ENCODE measurements at places on chromosomes 2 and 18.

DNA sequence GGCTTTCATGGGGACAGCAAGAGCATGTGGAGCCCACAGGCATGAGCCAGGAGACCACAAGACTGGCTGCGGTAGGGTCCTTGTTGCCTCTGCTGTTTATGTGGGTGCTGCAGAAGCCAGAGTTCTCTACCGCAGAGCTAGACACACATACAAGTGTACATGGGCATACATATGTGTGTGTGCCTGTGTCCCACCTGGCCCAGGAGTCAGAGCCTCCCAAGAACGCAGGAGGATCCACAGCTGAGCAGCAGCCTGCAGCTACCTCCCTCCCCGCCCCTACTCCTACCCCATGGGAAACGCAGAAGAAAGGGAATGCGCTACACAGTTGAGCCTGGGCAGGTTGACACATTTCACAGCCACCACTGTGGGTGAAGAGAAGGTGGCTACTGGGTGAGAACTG, 438.1 kb upstream of the SMIM21 start:
- no peak for DNase-seq

DNA sequence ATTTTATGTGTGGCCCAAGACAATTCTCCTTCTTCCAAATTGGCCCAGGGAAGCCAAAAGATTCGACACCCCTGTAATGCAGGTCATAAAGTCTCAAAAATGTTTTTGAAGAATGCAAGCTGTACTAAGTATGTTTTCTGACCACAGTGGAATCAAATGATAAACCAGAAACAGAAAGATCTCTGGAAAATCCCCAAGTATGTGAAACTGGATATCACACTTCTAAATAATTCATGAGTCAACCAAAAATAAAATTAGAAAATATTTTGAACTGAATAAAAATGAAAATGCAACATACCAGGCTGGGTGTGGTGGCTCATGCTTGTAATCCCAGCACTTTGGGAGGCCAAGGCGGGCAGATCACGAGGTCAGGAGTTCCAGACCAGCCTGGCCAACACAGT, 34.1 kb upstream of the UBE2F start:
- no peak for DNase-seq

DNA sequence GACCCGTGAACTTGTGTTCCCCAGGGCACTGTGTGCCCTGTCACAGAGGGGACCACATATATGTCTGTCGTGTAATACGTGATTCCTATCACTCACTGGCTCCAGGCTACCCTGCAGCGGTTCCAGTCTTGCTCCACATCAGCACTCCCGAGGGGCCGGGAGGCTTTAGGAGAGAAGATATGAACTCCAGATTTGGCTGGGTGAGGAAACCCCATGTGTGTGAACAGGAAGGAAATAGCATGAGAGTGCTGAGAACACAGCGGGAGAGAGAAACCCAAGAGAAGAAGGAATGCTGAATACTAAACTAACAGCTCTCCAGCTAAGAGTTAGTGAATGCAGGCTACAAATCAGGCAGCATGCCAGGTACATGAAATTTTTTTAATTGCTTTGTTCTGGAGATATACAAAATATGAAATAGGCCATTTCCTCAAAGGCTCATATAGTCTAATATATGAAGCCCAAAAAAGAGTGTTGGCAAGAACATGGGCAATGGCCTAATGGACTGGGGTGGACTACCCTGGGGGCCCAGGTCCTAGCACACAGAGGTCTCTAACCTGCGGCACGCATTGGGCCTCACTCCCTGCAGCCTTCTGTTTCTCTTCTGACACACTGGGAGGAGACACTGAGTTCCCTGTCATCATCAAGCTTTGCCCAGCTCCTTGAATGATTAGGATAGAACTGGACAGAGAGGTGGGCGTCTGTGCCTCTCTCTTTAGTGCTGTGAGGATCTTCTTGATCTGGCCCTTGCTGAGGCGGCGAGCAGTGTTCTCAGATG, 372.8 kb upstream of the RAB6C start:
- DNase-seq: no peak

GRCh38 chr2:109271920-109272319, 142.9 kb downstream of the SH3RF3 start:
- DNase-seq: no peak

DNA sequence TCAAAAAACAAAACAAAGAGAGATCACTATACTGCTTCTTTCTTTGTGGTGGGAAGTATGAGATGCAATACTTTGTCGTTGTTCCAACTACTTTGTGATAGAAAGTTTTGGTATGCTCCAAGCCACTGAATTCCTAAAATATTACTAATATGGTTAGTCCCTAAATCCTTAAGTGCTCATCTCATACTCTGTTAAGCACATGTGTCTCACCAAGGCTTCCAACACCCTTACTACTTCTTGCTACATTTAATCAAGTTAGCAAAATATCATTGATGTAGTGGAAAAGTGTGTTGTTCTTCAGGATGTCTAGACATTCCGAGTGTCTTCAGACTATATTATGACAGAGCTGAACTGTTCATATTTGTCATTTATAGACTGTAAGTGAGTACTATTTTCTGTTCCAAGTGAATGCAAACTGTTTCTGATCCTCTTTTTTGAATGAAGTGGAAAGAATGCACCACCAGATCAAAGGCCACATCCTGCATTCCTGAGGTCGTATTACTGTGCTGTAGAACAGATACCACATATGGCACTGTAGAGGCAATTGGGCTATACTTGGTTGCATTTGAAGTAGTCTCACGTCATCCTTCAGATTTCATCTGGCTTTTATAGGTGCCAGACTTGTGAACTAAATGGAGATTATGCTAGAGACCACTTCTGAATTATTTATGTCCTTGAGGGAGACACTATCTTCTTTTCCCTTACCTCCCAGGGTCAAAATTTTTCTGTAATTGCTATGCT, 298.4 kb upstream of the ZNF521 start:
- no peak for DNase-seq

DNA sequence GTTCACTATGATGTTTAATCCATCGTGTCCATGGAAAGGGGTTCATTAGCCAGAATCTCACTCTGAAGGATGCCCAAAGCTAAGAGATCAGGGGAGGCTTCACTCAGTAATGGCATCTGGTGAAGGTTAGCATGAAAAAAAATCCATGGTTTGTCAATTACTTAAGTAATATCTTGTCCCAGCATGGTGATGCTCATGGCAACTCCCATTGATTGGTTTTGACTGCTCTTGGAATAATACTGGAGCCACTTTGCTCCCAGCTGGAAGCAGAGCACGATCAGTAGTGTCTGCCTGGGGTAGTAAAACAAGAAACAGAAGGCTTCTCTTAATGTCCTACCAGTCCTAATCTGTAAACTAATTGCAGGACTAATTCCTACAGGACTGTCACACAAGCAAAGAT, 799.4 kb downstream of the CNTNAP5 start:
- no peak for DNase-seq

DNA sequence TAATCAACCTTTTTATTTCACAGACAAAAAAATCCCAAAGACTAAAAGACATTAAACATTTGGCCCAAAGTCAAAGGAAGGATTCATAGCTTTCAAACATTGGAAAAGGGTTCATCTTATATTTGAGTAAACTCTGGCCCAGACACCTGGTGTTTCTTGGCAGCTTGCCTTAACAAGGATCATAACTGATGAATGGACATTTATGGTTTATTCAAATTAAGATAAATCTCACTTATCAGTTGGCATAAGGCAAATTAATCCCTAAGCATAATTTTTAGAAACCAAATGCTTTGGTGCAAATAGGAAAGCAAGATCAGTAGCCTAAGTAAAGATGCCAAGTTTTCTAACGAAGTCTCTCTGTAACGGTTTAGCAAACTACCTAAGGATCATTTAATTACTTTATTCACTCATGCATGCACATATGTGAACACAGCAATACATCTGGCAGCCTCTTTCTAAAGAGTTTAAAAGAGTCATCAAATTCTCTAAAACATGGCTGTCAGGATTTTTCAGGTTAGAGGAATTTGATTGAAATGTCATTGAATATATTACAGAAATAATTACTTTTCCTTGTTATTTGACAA, 323.4 kb upstream of the RBMS1 start:
- no peak for DNase-seq

GRCh38 chr2:162267996-162268395, 24.8 kb upstream of the FAP start:
- no peak for DNase-seq

- DNase-seq: no peak
Measured at GRCh38 chr18:44852818-44853217, 172.1 kb downstream of the SETBP1 start.

GRCh38 chr2:69575926-69576325, 67.6 kb downstream of the AAK1 start:
- no peak for DNase-seq

GRCh38 chr2:70380621-70381020, 78.8 kb upstream of the FAM136A start:
- DNase-seq: no peak

GRCh38 chr2:224046752-224047151, 7.7 kb upstream of the SERPINE2 start:
- no peak for DNase-seq

DNA sequence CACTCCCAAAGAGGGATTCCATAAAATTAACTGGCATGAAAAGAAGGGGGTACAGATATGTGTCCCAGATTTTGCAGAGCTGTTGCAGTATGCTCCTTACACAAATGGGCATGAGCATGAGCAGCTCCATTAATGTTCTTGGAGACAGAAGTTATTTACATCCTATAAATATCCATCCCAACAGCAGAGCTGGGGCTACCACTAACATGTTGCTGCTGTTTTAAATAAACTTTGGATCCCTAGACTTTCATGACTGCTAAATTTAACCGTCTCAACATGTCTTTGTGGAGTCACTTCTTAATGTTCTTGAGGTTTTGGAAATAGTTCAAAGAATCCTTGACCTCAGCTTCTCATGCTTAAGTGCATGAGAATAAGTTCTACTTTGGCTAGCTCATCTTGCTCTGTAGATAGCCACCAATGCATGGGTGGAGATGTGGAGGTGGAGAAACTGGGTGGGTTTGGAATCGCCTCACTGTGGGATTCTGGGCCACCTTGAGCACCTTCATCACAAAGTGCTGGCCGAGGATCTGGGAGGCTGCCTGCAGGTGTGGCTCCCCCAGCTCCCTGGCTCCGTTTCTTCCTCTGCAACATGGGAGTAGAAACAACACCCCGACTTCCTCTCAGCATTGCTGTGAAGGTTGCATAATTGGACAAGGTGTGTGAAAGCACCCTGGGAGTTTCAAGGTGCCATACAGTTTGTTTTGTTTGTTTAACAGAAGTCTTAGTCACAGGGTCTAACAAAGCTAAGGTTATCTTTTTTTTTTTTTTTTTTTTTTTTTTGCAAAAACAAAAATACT, 307.2 kb downstream of the MYCN start:
- no peak for DNase-seq

DNA sequence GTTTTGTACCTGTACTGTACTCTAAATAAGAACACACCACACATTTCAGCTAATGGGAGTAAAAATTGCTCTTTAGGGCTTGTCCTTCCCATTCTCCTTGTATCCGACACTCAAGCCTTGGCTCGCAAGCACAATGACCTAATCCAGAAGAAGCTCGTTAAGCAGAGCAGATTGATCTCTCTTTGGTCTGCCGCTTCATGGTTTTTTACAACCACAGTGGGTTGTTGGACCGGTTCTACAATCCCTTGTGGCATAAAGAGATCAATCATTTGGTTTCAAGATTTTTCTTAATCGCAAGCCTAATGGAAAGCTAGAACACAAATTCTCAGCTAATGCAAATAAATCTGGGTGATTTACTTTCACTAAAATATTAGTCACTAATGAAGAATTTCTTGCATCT, 662.1 kb downstream of the LRP1B start:
- no peak for DNase-seq

- no peak for DNase-seq
Measured at GRCh38 chr2:32136097-32136496, 29.6 kb upstream of the SLC30A6 start.

- DNase-seq: no peak
Measured at GRCh38 chr18:77220726-77221125, 28.9 kb upstream of the GALR1 start.

- DNase-seq: no peak
Measured at GRCh38 chr18:37330173-37330572, 235.4 kb downstream of the CELF4 start.

- DNase-seq: no peak
Measured at GRCh38 chr2:23489471-23490322, 104.7 kb downstream of the KLHL29 start.

DNA sequence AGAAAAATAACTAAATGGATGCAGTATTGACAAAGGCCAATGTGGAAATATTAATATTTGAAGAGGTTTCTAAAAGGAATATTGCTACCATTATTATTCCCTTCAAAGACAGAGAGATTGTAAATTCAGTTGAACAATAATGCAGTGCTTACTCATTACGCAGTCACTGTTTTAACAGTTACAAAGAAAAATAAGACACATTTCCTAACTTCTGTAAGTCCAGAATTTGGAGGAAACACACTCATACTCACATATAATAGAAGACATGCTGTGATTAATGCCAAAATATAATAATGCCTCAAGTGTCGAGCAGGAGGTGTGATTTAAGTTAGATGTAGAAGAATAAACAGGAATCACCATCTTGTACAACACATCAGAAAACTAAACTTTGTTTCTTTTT, 389.2 kb downstream of the FBXO15 start:
- no peak for DNase-seq

- no peak for DNase-seq
Measured at GRCh38 chr2:136167721-136168475, 49.9 kb upstream of the CXCR4 start.

DNA sequence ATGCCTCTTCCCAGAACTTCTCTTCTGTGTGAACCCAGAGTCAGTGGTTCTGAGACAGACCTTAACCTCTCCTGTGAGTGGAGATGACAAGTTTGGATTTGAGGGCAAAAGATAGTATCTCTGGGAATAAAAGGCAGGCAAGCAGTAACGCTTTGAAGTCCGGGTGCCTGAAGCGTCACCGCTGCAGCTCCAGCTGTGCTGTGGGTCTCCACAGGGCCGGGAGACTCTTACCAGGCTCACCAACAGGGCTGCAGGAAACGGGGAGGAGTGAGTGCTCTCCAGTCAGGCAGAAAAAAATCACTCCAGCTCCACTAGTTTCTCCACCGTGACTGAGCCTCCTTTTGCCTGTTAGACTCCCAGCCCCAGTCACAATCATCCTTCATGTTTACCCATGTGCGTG, 79.7 kb upstream of the MAP4K4 start:
- DNase-seq: no peak

DNA sequence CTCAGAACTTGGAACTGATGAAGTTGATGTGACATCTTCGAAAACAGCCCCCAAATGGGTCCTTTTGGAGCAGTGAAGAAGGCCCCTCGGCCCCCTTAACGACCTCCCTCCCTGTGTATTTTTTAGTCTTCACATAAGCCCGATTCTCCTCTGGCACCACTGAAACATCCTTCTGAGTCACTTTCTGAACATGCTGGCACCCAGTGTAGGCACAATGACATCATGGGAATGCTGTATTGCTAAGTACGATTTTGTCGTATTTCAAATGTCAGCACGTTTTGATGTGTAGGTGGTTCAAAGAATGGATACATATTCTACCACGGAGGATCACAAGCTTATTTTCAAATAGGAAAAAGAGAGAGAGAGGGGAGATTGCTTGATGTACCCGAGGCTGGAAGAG, 111.7 kb upstream of the RIOK3 start:
- no peak for DNase-seq

DNA sequence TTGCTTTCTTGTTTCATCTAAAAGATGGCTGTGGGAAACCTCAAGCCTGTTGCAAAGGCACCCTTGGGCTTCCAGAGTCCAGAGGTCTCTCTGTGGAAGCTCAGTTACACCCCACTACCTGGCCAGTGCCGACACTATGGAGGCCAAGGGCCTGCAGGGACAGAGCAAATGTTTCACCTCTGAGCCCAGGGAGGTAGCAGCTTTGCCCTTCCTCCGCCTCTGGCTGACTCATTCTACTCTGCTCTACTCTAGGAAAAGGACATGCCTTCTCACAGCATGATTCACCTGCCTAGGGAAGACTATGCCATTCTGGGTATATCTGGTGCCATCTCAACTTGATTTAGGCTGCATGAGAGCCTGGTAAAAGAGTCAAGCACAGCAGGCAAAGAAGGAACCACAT, 12.2 kb downstream of the MYOM1 start:
- DNase-seq: no peak
